Right renal pelvis (tissue), 4 donors: ENCODE measurements at places on chromosomes 7 and 10.

GRCh38 chr10:114723361-114723760 lies 65.3 kb upstream of the ABLIM1 start:
- DNase-seq, result no peak

DNA sequence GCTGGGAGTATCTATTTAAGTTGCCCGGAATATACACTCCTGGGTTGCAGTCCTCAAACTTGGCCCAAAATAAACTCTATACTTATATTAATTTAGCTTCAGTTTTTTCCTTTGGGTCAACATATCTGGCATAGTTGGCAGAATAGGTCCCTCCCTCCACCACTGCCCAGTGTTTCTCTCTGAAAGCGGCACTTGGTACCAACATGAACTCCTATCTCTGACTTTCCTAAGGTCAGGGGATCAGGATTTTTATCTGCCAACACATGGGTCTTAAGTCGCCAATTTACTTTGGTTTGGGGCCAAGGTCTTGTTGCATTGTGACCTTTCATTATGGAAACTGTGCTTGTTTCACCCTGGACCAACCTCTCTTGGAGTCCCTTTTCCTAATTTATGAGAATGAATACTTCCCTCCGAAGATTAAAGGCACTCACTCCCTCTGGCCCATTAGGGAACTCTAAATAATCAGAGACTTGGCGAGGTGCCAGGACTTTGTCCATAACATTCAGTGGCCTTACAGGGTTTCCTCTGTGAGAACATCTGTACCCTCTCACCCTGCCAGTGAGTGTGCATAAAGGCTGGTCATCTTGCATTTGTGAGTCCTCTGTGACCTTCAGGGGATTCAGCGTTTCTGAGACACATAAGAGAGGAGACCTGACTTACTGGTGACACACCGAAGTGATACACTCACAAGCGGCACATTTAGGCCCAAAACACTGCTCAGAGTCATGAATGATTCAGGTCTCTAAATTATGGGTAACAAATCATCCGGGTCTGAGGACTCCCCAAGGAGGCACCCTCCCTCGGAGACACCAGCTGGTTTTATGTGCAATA lies 19.7 kb upstream of the FKBP9 start:
- DNase-seq, result peak; percentile 57

DNA sequence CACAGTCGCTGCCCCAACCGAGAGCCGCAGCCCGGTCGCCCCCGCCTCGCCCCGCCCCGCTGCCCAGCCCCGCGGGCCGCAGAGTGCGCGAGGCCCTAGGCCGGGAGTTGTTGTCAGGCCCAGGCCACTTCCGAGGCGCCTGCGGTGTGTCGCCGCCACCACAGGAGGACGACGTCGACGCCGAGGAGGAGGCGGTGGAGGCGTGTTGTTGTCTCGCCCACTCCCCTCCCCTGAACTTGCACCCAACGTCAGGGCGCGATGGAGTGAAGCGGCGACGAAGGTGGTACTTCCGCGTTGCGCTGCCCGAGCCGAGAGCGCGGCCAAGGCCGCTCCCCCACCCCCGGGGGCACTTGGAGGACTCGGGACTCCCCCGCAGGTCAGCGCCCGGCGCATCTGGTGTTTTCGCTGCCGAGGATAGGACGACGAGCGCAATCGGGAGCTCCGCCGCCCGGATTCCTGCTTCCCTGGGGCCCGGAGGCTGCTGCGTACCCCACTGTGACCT lies at the start of gene CDK13:
Gene CDK13 (plus strand): TSS at position 286 of the 502 bp plus-strand sequence. CDS start 386 bp downstream, outside the sequence.
- DNase-seq, result peak; percentile 80

DNA sequence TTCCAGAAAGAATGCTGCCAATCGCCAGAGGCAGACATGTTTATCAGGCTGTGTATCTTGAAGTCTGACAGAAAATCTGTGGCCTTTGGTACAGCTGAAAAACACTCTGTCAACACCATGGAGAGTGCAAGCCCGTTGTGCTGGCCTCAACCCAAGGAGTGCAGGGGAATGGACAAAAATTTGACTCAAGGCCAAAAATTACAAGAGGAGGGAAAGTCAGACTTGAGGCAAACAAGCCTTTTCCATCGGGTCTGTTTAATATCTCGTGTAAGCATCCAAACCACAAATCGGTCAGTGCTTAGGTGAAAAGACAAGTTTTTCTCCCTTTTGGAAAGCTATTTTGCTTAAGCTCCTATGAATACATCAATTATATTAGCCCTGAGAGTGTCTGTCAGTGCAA lies 305.3 kb upstream of the NFE2L3 start:
- DNase-seq, result no peak

DNA sequence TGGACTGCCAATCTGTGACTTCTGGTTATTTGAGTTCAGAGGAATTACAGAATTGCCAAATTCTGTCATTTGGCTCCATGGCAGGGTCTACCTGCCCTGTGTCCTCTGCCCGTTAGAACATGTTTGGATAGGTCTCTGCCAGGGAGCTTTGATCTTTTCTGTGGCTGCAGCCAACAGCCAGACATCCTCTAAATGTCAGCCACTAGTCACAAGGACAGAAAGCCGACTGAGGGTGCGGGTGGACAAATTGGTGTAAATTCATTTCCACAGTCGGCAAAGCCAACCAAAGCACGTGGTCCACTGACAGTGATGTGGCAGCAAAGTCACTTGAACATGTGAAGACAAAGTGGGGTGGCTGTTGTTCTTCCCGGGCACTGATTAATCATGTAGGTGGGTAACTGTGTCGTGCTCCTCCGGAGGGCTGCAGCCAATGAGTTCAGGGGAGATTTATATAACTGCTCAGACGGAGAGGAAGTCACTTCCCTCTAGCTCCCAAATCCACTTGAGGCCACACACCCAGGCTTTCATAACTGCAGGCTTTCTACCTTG lies 26.7 kb upstream of the CAMK1D start:
- no peak for DNase-seq

- DNase-seq, result no peak
Observed at GRCh38 chr7:20114468-20114867, 102.7 kb downstream of the MACC1 start.

- DNase-seq, result no peak
Observed at GRCh38 chr10:31999070-31999660, 57.1 kb downstream of the KIF5B start.

DNA sequence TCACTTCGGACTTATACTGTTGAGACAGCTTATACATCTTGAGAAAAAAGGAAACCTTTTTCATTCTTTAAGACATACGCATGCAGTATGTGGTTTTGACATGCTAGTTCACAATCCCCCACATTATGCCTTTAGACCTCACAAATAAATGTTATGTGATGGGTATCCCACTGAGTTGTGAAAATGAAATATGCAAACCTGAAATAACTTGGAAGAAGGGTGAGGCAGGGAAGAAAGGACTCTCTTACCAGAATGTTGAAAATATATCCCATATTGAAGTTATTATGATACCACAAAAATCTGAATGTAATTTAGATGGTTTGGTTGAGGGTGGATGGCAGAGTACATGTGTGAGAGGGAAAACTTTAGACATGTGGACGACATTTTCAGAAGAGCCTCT lies 379.8 kb downstream of the BBS9 start:
- no peak for DNase-seq

DNA sequence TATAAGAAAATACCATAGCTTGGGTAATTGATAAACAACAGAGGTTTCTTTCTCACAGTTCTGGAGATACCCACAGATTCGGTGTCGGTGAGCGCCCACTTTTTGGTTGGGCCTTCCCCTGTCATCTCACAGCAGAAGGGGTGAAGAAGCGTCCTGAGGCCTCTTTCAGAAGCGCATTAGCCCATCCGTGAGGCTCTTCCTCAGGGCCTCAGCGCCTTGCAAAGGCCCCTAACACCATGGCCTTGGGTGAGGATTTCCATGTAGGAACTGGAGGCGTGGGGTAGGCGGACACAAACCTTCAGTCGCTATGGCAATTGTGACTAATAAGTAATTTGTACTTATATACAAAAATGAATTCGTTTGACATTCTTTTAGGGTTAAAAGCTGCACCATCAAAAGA lies 316.0 kb downstream of the PTPRN2 start:
- no peak for DNase-seq

DNA sequence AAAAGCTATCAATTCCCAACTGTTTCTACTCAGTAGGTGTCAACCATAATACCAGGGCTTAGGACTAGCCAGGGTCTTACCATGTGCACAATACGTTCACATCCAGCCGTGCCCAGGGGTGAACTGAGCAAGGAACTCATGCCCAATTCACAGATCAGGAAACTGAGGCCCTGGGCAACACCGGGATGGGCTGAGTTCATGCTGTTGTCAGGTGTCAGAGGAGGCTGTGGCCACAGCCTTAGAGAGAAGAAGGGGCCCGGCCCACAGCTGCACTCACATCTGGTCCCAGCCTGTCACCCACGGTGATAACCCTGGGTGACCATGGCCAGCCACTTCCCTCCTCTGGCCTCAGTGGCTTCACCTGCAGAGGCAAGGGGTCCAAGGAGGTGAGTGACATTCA lies 92.0 kb downstream of the FAM53B start:
- no peak for DNase-seq

- no peak for DNase-seq
Observed at GRCh38 chr7:155437836-155438235, 20.1 kb upstream of the EN2 start.

- DNase-seq, result no peak
Observed at GRCh38 chr7:73967832-73968290, 60.1 kb upstream of the ELN start.

GRCh38 chr7:29825775-29826529 lies 19.6 kb downstream of the WIPF3 start:
- DNase-seq, result no peak

- DNase-seq, result no peak
Observed at GRCh38 chr7:81272176-81272575, 353.3 kb upstream of the SEMA3C start.

DNA sequence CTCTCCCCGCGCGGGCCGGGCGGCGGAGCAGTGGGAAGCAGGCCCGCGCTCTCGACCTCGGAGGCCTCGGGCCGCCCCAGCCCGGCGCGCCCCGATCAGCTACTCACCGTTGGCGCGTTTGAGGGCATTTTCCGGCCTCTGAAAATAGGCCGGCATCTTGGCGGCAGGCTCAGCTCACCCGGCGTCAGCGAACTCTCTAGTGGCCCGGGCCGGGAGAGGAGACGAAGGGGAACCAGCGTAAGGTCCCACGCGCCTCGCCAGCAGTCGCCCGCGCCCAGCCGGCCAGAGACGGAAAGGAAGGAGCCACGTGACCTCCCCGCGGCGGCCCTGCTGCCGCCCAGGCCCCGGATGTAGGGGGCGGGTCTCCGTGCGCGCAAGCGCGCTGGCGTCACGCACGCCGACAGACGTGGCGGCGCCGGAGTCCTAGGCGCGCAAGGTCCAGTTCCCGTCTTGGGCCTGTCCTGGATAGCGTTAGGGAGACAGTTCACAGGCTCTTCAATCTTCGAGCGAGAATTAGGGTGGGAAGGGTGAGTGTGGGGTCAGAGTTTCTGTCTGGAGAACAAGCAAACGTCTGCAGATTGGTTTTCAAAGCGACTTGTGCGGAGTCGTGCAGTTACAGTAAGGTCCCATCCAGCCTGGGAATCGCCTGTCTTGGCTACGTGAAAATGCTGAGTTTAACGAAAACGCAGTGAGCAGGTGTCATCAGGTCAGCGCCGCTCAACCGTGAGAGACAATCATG lies at the start of gene EIF3A:
Gene EIF3A (minus strand): TSS at position 297 of the 739 bp plus-strand sequence. CDS start 141 bp downstream, at position 156.
- peak; percentile 89 for DNase-seq

- no peak for DNase-seq
Observed at GRCh38 chr7:26499315-26499897, 207.7 kb downstream of the SNX10 start.

DNA sequence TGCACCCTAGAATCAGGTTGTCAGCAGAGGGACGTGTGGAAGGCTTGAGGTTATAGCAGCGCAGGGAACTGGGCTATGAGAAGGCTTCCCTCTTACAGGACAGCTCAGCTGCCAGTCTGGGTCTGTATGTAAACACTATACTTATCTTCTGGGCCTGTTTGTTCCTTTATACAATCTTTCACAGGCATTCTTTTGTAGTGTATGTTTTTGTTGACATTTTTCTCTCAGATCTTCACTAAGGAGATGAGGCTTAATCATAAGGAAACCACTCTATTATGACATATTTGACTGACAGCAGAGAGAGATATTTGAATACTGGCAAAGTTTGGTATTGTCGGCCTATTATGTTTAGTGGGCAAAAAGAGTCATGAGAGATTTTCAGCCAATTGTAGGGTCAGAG lies 929 bp downstream of the GBF1 start:
- no peak for DNase-seq

DNA sequence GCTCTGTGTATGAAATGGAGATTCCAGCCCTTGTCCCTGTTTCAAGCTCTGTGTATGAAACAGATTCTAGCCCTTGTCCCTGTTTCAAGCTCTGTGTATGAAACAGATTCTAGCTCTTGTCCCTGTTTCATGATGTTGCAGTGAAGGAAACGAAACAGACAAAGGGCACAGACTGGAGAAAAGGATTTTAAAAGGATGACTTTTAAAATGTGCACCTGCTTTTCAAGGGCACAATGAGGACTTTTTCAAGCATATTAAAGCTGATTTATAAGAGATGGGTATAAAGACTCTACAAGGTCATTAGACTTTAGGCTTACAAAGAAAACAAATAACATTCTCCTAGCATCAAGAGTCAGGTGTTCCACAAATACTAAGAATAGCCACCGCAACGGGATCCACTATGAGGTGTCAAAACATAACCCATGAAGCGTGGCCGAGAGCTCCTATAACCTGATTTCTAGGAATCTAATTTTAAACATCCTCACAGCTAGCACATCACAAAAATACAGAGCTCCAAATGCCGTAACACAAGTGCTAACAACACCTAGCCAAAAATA lies 29.0 kb downstream of the DIP2C start:
- DNase-seq, result no peak

DNA sequence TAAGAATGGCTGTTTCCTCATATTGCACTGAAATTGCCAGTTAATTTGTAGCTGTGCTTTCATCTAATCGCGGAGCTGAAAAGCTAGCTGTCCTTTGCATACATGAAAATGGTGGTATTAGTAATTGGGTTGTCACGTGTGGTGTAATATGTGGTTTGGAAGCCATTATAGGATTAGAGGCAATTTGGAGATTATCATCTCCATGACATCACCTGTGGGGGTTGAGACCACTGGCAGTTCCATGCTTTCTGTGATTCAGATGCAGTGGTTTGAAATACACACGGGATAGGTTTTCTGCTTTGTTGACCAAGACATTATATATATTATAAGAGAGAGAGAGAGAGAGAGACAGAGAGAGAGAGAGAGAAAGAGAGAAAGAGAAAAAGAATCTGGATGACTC lies 180.8 kb downstream of the RAB11FIP2 start:
- no peak for DNase-seq

DNA sequence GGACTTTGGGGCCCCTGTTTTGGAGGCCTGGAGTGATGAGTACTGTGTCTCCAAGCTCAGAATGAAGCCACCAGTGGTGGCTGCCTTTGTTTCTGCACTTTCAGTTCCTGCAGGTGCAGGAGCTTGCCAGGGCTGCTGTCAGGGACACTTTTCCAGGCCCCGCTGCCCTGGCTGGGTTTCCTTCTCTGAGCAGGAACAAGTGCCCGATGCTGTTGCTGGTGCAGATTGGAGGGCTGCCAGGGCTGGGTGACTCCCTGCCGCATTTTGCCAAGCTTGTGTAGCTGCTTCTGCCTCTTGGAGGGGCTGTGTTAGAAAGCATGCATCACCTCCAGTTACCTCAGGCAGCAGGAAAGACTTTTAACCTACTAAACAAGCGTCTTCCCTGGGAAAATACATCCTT lies 211.1 kb downstream of the MGMT start:
- no peak for DNase-seq
